ENCODE measurements at places on chromosomes 11 and 22.

DNA sequence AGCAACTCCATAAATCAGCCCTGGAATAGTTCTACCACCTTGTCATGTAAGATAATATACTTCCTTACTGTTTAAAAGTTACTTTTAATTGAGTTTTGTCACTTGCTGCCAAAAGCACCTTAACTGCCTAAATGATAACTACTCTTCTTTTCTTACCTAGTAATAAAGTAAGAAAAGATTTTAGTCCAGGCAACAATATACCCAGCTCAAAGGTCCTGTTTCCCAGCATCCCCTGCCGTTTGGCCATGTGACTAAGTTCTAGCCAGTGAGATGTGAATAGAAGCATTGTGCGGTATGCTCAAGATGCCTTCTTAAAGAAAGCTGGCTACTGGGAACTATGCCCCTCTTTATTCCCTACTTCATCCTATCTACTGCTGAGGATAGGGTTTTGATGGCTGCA is 39.4 kb upstream of the CCDC34 start:
- no peak for DNase-seq

- DNase-seq, result no peak
Measured at GRCh38 chr11:111450480-111451320, 61.5 kb downstream of the BTG4 start.

- no peak for DNase-seq
Measured at GRCh38 chr11:34887260-34887659, 28.9 kb downstream of the APIP start.

- no peak for DNase-seq
Measured at GRCh38 chr22:50302041-50302541, 5.4 kb downstream of the PLXNB2 start.

GRCh38 chr22:40051322-40051721 is 56.6 kb downstream of the FAM83F start:
- DNase-seq, result no peak

GRCh38 chr11:64856382-64857227 is 12.2 kb upstream of the CDC42BPG start:
- DNase-seq, result peak; percentile 92

GRCh38 chr11:2685566-2686359 is 14.0 kb downstream of the KCNQ1OT1 start:
- no peak for DNase-seq

DNA sequence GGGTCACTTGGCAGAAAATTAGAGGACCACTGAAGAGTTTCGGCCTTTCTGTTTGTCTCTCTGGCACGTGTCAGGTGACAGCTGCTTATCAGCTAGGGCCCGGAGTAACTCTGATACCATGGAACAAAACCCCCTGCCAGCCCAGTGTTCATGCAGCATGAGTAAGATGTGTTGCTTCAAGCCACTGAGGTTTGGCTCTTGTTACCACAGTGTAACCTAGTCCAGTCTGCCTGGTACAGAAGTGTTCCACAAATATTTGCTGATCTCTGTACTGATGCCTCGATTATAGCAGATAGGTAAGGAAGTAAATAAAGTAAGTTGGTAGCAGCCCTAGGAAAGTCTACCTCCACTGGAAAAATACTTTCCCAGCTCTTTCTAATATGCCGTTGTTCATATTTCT is 20.5 kb upstream of the ETS1 start:
- no peak for DNase-seq

- no peak for DNase-seq
Measured at GRCh38 chr11:14223636-14224288, 135.2 kb downstream of the RRAS2 start.

DNA sequence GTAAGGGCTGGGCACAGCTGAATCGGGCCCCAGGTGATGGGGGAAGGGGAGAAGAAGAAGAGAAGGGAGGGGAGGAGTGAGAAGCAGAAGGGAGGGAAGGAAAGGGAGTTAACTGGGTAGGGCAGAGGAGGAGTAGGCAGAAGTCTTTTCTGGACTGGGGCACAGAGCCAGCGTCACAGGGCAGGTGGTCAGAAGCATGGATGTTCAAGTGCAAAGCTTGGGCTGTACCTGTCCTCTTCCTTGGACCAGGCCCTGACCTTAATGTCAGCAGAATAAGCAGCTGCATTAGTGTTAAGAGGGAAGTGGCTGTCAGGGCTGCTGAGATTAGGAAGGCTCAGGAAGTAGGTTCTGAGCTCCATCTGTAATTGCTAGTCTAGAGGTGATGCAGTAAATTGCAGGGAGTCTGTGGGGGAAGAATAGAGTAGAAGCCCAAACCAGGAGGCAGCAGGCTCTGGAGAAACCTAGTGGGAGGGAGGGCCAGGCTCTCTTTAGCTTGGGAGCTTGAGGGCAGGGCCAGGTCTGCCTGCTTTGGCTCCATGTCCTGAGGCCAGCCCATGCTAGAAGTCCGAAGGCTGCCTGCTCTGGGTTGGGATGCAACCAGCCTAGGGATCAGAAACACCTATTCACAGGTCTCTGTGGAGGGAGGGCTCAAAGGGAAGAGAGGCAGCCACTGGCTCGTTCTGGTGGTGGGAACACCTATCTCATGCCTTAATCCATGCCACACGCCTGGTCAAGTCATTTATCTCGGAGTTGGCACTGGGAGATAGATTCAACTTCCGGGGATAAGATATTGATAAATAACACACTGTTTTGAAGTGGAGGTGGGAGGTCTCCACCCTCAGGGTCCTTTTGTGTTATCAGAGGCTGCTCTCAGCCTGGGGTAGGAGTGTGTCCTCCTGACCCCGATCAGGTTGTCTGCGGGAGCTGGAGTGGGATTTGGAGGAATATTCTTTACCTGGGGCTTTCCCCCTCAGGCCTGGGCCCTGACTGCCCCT is 1.7 kb upstream of the UCP3 start:
- DNase-seq, result no peak

DNA sequence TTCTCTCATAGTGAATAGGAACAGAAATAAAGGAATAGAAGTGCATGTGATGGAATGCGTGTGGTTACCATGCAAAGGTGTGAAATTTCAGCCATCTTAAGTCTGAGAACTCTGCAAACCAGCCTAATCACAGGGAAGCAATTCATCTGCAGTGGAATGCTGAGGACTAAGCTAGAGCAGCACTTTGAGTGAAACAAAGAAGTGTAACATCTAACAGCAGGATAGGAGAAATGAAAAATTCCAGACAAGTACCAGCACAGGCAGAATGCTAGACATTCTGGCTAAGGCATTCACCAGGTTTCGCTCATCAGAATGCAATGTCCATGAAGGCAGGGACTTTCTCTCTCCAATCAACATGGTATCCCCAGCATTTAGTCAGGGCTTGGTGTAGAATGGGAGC is 41.2 kb upstream of the SLC36A4 start:
- no peak for DNase-seq

DNA sequence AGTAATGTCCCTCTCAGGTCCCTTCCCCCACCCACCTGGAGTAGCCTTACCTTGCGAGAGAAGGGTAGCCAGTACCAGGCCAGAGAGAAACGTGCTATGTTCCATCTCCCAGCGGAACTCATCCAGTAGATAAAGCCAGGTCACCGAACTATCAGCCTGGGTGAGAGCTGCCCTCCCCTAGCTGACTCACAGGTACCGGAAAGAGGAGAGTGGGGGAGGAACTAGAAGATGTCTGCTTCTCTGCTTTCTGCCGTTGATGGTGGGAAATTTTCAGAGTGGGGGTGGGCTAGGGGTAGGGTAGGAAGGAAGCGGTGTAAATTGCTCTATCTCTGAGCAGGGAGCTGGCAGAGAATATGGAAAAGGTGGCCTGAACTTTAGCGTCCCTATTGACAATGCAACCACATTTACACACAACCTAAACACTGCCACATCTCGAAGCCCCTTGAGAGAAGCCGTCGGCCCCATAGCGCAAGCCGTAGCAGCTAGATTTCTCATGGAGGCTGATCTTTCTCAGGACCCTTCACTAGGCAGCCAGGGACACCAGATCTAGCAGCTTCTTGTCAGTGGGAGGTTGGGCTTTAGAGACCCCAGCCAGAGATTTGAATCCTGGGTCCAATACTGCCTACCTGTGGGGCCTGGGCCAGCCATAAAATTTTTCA is at the start of gene CD3D:
Gene CD3D (minus strand): TSS at position 203 of the 659 bp plus-strand sequence. CDS start 98 bp downstream, at position 105.
- DNase-seq, result no peak

DNA sequence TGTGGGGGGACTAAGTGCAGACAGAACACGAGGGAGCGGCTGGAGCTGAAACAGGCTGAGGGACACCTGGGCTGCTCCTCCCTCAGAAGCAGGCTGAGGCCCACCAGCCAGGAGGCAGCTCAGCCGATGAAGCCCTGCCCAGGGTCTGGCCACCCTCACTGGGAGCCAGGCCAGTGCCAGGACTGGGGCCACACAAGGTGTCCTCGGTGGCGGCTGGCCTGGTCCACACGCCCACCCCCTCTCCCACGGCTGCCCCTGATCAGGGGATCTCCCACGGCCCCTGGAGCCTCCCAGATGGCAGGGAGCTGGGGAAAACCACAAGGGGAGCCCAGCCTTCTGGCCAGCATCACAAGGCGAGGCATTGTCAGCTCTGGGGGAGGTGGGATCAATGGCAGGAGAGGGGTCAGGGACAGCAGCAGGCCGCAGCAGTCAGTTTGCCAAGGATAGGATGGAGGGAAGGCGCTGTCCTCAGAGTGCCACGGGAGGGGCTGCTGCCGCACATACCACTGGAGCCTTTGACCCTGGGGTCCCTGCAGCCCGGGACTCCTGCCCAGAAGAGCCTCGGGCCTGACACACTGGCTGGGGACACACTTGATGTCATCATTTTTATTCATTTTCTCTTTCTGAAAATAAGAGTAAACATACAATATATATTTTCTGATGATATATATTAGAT is 11.7 kb upstream of the RASL10A start:
- no peak for DNase-seq

DNA sequence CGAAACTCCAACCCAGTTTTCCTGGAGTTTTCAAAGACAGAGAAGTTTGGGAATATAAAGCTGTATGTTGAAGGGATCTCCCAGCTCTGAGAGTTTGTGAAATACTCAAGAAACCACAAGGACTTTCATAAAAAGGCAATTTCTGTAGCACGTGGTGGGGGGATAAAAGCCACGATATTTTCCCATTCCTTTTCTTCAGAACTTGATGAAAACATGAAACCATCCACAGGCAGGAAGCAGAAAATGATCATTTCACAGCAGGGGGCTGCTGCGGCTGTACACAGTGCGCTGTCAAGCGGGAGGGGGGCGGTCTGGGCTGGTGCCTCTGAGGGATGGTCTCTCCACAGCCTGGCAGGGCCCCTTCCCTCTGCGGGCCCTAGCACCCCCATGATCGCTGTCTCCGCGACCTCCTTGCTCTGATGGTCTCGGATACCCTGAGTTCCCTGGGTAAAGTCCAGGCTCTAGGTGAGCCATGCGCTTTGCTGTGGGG is 423.2 kb downstream of the MN1 start:
- no peak for DNase-seq

GRCh38 chr11:72069200-72069599 is 11.1 kb downstream of the NUMA1 start:
- no peak for DNase-seq

Data from SW480 (cell line).